Myocyte (in vitro differentiated cells): ENCODE measurements at places on chromosomes 16 and 17. TPM values are rescaled to one million over a fixed set of nuclear protein-coding genes. Genes with fewer than 3 reads are reported as not detected.
A peak's percentile ranks its signal among the peaks of the same experiment; 100 is the strongest.

GRCh38 chr16:87245511-87245910, 71.7 kb downstream of the C16orf95 start:
- no peak for DNase-seq

DNA sequence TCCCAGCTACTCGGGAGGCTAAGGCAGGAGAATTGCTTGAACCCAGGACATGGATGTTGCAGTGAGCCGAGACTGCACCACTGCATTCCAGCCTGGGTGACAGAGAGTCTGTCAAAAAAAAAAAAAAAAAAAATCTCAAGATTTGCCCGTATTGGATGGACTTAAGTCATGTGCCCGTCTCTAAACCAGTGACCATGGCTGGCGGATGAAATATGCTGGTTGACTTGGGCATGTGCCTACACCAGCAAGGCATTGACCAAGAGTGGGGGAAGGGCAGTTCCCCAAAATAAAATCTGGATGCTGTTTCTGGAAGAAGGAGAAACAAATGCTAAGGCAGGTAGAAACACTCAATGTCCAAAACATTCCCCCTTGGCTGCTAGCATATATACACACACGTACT, 21.5 kb upstream of the COL1A1 start:
- peak; percentile 41 for DNase-seq

- no peak for DNase-seq
Measured at GRCh38 chr16:67893743-67894399, 817 bp downstream of the PSKH1 start.

Gene TEX19
- total RNA-seq, result 0.80 and 1.1 TPM in 2 replicates

Gene PHOSPHO1
- total RNA-seq, result 12.0 and 22.4 TPM in 2 replicates

Gene SDR42E1
- total RNA-seq, result 0.62 and 1.0 TPM in 2 replicates

Gene PLXDC1
- 49.7 and 65.3 TPM in 2 replicates for total RNA-seq

Gene WFIKKN1
- total RNA-seq, result 0.70 and 0.83 TPM in 2 replicates
